ENCODE measurements at places on chromosomes 3 and 15. TPM values are rescaled to one million over a fixed set of nuclear protein-coding genes. Genes with fewer than 3 reads are reported as not detected.

CRTAP gene
- total RNA-seq = 148 TPM

DLEC1 gene
- 0.23 TPM for total RNA-seq

PRTG gene
- total RNA-seq = 0.60 TPM

CHDH gene
- 8.2 TPM for total RNA-seq

BFSP2 gene
- not detected for total RNA-seq

POMGNT2 gene
- 25.5 TPM for total RNA-seq

DNA sequence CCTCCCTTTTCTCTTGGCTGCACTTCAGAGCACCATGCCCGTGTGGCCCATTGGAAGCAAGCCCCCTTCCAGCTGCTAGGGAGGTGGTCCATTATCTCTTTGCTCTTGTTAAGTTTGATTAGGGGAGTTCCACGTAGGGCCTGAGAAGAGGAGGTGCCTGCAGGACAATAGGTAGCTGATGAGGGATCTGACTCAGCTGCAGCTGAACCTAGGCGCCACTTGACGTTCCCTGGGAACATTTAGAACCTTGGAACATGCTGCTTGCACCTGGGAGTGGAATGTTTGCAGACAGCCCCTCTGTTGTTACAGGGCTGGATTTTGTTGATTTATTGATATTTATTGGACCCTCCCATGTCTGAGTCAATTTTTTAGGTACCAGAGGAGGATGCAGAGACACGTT, 4.7 kb downstream of the SMAD3 start:
- no peak for DNase-seq

DNA sequence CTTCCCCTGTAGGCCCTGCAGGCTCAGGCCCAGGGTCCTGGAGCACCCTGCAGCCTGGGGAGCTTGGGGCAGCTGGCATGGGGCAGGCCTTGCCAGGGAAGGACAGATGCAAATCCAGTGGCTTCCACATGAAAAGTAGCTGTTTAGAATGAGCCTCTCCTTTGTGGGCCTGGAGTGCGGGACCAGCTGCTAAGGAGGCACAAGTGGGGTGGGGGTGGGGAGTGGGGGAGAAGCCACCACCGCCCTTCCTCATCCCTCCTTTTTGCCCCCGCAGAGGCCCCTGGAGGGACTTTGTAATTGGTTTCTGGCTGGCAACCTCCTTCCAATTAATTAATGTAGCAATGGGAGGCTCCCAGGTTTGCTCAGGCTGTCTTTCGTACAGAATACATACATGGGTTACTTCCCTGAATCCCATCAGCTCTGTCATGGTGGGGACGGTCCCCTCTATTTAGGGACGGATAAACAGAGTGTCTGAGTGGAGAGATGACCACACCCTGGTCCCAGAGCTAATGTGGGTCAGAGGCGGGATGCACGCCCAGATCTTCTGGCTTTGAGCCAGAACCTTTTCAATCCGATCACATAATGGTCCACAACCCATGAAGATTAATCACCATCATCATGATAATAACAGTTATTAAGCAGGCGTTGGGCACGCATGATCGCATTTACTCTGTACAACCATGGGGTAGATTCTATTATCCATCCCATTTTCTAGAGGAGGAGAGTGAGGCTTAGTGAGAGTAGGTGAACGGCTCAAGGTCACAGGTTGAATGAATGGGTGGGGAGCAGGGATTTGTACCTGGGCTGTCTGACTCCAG, 6.2 kb downstream of the CORO2B start:
- peak; percentile 68 for DNase-seq

GRCh38 chr15:31302778-31303725, 23.6 kb upstream of the KLF13 start:
- DNase-seq = peak; percentile 59

DNA sequence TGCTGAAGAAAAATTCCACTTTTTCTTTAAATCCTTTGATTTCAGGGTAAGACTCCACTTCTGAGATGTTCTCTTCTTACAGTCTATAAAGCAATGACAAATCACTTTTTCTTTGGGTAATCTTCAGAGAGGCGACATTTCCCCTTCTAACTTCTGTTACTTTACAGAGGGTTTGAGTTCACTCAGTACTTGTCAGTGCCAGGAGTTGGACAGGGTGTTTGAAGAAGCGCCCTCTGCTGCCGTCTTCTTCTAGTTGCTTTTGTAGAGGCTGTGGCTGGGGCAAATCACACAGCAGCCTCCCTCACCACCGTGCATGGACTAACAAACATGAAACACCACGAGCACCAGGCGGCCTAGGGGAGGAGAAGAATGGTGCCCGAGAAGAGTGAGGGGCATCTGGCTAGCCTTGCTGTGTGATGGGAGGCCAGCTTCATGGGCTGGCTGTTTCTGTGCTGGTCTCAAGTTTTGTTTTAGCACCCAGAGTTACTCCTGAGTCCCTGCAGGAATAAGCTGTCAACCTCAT, at the start of gene CD80:
Gene CD80 (minus strand): TSS at position 174 of the 523 bp plus-strand sequence. CDS start 1,886 bp downstream, outside the sequence.
- DNase-seq = peak; percentile 66

GRCh38 chr3:104279617-104280016, 1087.1 kb upstream of the ALCAM start:
- no peak for DNase-seq

DNA sequence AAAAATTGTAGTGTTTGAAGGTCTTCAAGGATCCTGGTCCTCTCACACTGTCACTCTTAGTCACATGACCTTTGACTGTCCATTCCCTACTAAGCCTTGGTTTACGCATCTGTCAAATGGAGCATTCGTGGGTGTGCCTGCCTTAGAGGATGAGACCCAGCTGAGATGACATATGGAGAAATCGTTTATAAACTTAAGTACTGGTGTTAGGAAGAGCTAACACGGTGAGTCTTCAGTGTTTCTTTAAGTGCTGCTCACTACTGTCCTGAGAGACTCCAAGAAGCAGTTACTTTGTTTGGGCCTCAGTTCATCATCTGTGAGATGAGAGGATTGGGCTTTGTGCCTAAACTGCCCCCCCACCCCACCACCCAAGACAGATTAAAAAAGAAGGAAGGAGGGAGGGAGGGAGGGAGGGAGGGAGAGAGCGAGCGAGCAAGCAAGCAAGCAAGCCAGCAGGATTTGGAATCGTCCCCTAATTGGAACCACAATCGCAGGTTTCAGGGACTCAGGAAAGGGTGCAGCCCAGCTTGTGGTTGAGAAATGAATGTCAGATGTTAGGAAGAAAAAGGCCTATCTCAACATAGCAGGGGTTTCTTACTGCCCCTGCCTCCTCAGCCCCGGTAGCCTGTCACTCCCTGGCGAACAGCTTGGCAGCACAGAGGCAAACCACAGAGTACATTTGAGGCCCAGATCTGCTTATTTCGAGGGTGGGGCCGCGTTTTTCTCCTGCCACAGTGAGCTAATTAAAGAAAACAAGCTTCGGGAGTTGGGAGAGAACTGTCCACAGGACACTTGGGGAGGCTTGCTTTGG, 32.7 kb downstream of the SMAD3 start:
- peak; percentile 64 for DNase-seq

DNA sequence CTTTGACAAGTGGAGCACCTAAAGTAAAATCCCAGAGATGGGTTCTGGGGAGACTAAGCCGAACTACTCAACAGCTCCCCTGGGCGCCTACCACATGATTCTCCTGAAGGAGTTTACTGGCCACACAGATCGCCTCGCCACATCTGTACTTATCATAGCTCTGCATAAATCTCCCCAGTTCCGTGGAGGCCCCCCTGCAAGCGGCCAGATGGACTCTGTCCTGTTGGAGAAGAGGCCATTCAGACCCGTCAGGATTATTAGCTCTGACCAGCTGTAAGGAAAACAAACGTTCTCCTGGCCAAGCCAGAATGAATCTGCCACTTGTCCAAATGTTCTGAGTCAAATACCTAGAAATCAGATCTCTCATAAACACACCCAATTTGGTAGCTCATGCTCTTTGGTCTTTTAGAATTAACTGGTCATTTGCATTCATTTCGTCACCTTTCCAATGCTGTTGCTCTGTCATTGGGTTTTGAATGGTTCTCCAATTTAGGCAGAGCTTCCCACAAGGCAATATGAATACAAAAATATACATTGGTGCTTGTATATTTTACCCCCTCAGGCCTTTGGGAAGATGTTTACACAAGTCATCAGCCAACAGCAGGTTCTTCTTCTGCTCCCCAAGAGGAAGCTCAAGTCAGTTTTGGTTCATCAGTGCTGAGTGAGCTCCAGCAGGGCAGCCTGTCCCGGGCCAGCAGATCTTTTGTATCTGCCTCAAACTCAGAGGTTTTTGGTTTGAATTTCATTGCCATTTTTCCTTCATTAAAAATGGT, 124.5 kb downstream of the THSD4 start:
- DNase-seq = no peak

GRCh38 chr3:150184426-150185071, 213.9 kb upstream of the PFN2 start:
- no peak for DNase-seq

All from right cardiac atrium (tissue), 5 donors.